ENCODE measurements at places on chromosomes 12 and 14. TPM values are rescaled to one million over a fixed set of nuclear protein-coding genes. Genes with fewer than 3 reads are reported as not detected.

The IPO8 gene
- total RNA-seq, result 17.1 TPM

The HOXC6 gene
- 4.9 TPM for total RNA-seq

The OTOGL gene
- not detected for total RNA-seq

The BICDL1 gene
- total RNA-seq, result 4.5 TPM

The TAS2R43 gene
- not detected for total RNA-seq

The COCH gene
- 21.2 TPM for total RNA-seq

The PRDM4 gene
- total RNA-seq, result 18.5 TPM

The PTPRB gene
- total RNA-seq, result 0.65 TPM

The KLRC4 gene
- not detected for total RNA-seq

The TMEM119 gene
- not detected for total RNA-seq

The CDKN3 gene
- total RNA-seq, result 77.2 TPM

The KRT83 gene
- 5.3 TPM for total RNA-seq

The SLC39A5 gene
- 0.05 TPM for total RNA-seq

The NFATC4 gene
- total RNA-seq, result 0.07 TPM

The PDZRN4 gene
- not detected for total RNA-seq

The KLRB1 gene
- not detected for total RNA-seq

The STAC3 gene
- total RNA-seq, result 0.56 TPM

The RHEBL1 gene
- 4.1 TPM for total RNA-seq

The SERPINA9 gene
- total RNA-seq, result not detected

The CAPZA3 gene
- total RNA-seq, result not detected

The MIP gene
- not detected for total RNA-seq

The DPF3 gene
- total RNA-seq, result 0.05 TPM

The WSCD2 gene
- total RNA-seq, result not detected

The KLRC2 gene
- total RNA-seq, result 1.3 TPM

The ISM2 gene
- 0.43 TPM for total RNA-seq

The INTS13 gene
- total RNA-seq, result 26.9 TPM

The NABP2 gene
- 59.8 TPM for total RNA-seq

The FOXM1 gene
- 90.9 TPM for total RNA-seq

The M6PR gene
- total RNA-seq, result 147 TPM

The SERPINA12 gene
- not detected for total RNA-seq

The SERPINA6 gene
- 2.0 TPM for total RNA-seq

The CACNB3 gene
- 31.2 TPM for total RNA-seq

The KRT85 gene
- total RNA-seq, result 0.05 TPM

The ALKBH2 gene
- total RNA-seq, result 48.2 TPM

The MBIP gene
- total RNA-seq, result 14.6 TPM

The FGF6 gene
- not detected for total RNA-seq

The USP44 gene
- total RNA-seq, result 0.17 TPM

The KRT74 gene
- not detected for total RNA-seq

The KITLG gene
- total RNA-seq, result 15.0 TPM

The VPS37B gene
- total RNA-seq, result 26.7 TPM

The MANSC4 gene
- not detected for total RNA-seq

The CACNA2D4 gene
- not detected for total RNA-seq

The RNASE9 gene
- not detected for total RNA-seq

The AICDA gene
- 0.17 TPM for total RNA-seq

Measured in A549 treated with AZD2906 at 1 μM for 4 hours (cell line).